ENCODE measurements at places on chromosomes 7 and 10.

GRCh38 chr7:46291601-46292150, 370.6 kb upstream of the IGFBP3 start:
- no peak for ATAC-seq

GRCh38 chr10:8389630-8390029, 335.1 kb downstream of the GATA3 start:
- no peak for ATAC-seq

DNA sequence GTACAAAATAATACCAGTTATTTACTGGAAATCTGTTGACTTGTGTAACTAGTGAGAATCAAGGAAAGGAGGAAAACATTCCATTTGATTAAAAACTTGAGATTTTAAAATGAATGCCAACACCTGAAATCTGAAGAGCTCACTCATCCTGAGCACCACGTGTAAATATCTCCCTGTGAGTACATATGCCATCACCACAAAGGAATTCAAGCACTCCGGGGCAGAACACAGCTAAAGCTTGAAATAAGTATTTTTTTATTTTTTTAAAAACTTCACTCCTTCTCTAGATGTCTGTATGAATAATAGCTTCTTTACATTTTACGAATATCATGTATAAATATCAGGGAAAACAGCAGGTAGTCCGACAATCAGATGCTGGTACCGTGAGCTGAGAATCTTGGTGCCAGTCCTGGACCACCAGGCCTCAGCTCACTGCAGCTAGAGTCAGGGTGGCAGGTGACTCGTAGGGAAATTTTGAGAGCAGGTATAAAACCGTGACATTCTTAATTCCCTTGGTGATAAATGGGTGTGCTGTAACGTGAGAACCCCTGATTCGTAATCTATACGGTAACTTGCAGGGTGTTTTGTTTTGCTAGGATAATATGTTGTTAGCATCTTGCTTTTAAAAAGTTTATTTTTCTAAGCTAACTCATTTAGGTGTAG, 12.7 kb downstream of the LMTK2 start:
- peak; percentile 70 for ATAC-seq

DNA sequence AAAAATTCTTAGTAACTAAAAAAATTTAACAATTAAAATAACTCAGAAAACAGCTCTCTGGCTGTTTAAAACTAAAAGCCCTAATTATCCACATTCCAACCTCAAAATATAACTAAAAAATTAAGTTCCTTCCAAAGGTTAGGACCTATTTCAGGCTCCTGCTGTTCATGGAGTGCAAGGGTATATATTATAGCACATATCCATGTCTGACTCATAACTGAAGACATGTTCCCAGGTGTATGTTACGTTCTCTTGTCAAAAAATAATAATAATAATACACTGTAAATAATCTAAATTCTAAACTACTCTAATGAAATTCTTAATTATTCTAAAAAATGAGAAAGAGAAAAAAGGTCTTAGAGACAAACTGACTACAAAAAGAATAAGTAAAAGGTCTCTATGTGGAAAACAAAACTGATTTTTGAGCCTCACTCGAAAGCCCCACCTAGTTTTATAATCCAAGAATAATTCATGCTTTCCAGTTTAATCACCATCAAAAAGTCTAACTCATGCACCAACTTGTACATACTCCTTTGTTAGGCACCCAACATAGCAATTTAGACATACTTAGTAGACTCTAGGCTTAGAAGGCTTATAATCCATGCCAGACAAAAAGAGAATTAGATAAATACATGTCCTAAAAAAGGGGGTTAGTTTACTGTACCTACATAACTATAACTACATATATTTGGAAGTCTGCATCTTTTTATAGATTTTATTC, 171.4 kb downstream of the KMT2E start:
- ATAC-seq = peak; percentile 33

GRCh38 chr7:130409067-130409711, 28.9 kb downstream of the CPA1 start:
- no peak for ATAC-seq

- ATAC-seq = peak; percentile 41
Observed at GRCh38 chr10:123997486-123998196, 95.8 kb downstream of the CHST15 start.

Data from motor neuron (in vitro differentiated cells).